ENCODE measurements at places on chromosomes 4 and X.

- no peak for DNase-seq
These were observed 7.9 kb downstream of the LEF1 start for GRCh38 chr4:108160741-108161352.

- no peak for DNase-seq
These were observed 282.1 kb downstream of the BCOR start for GRCh38 chrX:39815631-39816030.

DNA sequence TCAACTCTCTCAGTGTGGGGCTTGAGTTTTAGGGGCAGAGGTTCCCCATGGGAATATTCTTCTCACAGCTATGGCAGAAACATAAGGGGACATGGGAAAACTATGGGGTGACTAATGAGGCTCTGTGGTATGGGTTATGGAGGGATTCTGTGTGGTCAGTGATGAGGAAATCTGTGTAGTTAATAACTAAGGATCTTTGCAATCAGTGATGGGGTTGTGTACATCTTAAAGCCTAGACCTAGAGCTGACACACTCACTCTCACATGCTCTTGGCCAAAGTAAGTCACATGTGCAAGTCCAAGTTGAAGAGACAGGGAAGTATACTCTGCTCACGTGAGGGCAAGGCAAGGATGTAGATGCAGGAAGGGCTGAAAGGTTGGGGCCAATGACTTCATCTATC lies 86.4 kb upstream of the UXT start:
- DNase-seq = no peak

DNA sequence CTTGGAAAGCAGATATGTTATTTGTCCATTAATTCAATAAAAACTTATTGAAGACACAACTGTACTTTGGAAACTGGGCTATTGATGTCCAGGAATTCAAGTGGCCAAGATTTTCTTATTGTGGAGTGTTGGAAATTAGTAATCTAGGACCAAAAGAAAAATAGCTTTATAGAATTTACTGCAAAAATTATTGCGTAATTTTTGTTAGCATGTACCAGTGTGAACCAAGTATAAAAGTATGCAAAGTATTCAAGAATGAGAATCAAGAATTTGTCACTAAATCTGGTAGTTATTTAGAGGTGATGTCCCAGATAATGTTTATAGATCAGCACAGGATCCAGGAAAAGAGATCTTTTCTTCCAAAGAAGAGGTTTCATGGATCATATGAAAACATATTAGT lies 468.9 kb upstream of the CTSO start:
- DNase-seq = no peak

DNA sequence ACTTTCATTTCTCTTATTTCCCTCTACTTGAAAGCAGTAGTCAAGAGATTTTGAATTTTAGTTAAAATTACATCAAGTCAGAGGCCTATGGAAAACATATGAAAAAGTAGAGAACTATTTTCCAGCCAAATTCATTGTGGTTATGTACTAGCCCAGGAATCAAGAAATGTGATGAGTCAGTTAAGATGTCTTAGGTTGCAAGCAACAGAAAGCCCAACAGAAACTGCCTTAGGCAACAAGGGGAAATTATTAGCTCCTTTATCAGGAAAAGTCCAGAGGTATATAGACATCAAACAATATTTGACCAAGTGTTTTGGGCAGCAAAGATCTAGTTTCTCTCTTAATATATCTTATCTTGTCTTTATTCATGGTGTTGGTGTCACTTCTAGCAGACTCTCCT lies 37.8 kb upstream of the FRMD7 start:
- DNase-seq = no peak

GRCh38 chr4:88803600-88804096 lies 106.0 kb upstream of the NAP1L5 start:
- DNase-seq = no peak

DNA sequence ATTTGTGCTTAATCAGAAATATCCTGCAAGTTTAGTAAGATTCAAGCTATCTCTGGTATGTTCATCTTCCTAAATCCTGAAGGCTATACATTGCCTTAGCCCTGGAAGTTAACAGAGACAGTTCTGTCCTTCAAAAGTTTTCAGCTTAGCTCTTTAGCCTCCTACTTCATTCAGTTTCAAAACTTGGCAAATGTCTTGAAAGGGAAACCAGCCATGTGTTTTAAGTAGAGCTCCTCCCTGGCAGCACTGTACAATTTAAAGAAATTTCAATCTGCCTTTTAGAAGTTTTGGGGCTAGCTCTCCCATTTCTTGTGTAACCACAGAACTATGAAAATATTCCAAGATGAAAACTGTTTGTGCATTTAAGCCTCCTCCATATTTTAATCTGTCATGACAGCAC lies 47.0 kb downstream of the FANCB start:
- no peak for DNase-seq

DNA sequence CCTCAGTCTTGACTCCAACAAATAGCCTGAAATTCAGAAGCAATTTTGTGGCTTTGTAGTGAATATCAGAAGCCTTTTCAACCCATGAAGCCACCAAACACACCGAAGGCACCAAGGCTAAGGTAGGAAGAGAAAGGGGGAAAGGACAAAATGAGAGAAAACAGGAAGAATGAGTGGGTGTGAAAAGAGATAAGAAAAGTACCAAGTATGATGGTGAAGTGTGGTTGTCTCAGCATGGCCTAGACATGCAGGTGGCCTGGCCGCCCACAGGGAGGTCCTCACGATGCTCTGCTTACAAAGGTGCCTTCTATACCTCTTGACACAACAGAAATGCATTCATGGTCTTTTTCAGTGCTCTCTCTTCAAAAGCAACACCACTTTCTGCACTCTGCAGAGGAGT lies 34.9 kb downstream of the ACSL1 start:
- no peak for DNase-seq

GRCh38 chrX:20130357-20130756 lies 11.3 kb downstream of the EIF1AX start:
- DNase-seq = no peak

GRCh38 chr4:125350470-125351135 lies 35.8 kb downstream of the FAT4 start:
- no peak for DNase-seq

DNA sequence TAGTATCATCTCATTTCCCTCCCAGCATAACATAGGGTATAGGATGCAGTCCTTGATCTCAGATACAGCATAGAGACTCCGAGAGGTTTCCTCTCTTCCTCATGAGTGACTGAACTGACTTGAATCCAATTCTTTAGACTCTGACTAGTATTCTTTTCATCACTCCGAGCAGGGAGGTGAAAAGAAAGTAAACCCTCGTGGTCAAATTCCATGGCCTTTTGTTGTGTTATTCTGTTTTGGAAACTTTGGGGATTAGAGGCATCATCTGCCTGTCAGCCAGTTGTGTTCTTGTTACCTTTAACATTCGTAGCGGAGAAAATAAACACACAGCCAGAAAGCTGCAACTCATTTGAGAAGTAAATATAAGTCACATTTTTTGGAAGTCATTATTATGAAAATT lies 206.6 kb downstream of the ARHGAP10 start:
- DNase-seq = no peak
